ENCODE measurements at places on chromosomes 4 and X.

DNA sequence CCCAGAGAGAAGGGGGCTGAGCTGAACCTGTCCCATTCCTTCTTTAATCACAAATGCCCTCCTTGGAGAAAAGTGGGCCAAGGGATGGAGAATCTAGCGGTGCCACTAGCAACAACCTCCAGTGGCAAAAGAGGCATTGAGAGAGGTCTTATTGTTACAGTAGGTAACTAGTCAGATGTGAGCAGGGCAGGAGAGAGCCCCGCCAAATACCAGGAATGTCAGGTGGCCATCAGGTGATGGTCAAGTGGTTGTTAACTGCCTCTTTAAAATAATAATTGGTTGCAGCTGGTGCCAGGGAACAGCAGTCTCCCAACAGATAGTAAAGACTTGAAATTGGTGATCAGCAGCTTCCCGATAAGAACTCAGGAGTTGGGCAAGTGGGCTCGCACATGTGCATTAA lies 116.1 kb downstream of the EVC2 start:
- no peak for DNase-seq

DNA sequence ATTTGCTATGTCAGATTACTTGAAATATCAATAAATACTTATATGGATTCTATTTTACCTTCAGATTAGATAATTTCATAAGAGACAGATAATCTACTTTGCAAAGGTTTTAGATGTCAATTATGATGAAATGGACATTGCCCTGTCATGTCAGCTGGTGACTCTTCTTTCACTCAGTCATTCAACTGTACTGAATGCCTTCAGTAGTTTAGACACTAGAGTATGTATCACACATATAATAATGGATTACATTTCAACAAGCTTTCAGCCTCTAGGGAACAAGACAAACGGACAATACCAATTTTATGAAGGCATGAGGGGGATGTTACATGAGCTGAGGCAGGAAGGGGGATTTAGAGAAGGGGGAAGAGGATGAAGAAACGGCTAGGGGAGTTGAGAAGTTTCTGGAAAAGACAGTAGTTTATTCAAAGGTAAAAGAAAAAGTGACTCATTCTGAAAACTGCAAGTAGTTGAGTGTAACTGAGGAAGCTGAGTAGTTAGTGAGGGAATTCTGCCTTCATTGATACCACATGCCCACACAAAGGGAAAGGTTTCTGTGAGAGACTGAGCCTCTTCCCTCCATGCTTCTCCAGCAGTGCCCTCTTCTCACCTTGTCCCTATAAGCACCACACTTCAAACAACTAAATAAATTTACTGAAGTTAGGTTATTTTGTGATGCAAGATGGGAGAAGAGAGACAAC lies 25.7 kb downstream of the SLC9B2 start:
- no peak for DNase-seq

DNA sequence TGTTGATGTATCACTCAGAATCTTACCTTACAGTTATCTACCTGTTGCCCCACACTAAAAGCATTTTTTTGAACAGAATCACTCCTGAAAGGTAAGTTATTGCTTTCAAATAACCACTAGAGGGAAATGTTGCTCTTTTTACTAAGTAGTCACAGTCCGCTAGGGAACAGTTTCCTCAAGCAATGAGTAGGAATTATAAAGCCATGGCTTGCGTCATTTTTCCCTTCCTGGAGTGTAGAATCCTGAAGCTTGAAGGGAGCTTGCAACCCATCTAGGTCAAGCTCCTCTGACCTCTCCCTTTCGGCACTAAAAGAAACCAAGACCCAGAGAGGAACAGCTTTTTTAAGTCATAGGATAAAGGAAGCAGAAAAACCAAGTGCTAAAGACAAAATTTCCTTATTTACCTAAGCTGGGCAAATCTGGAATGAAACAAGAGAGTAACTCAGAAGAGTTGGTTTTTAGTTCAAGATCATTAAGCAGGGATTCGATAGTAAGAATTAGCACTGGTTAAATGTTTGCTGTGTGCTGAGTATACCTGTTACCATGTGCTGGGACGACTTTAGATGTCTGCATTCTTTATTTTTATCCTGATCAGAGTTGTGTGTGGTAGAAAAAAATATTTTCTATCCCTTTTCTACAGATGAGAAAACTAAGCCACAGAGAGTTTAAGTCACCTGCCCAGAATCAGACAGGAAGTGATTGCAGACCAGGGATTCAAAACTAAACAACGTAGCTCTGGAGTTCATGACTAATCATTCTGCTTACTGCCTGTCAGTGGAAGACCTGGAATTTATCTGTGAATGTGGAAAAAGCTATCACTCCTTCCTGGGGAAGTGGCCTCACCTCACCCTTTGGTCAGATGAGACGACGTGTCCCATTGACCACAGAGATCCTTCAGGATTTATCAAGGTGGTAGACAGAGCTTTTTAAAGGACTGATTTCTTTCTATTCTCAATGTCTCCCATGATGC lies 631.5 kb downstream of the RAB28 start:
- DNase-seq = no peak

DNA sequence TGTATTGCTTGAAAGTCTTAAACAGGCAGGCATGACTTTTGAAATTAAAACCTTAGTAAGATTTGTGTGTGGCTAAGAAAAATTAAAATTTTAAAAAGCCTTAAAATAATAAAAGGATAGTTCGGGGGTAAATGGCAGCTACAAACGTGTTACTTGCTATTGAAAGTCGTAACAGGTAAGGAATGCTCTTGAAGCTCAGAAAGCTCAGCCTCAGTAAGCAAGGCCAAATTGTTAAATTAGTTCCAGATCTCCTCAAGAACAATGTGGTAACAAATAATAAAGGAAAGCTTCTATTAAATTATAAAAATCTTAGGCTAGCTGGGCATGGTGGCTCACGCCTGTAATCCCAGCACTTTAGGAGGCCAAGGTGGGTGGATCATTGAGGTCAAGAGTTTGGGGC lies 25.5 kb downstream of the PRMT9 start:
- DNase-seq = no peak

GRCh38 chr4:126800575-126801141 lies 832.1 kb upstream of the INTU start:
- DNase-seq = no peak
